Esophagus mucosa (tissue), 1 donor: ENCODE measurements at places on chromosomes 13 and 19. TPM values are rescaled to one million over a fixed set of nuclear protein-coding genes. Genes with fewer than 3 reads are reported as not detected.
A peak's percentile ranks its signal among the peaks of the same experiment; 100 is the strongest.

- no peak for ATAC-seq
These were observed 2.8 kb upstream of the DZIP1 start for GRCh38 chr13:95647321-95647720.

GRCh38 chr19:34555447-34555846, 73.9 kb downstream of the WTIP start:
- ATAC-seq = no peak

DNA sequence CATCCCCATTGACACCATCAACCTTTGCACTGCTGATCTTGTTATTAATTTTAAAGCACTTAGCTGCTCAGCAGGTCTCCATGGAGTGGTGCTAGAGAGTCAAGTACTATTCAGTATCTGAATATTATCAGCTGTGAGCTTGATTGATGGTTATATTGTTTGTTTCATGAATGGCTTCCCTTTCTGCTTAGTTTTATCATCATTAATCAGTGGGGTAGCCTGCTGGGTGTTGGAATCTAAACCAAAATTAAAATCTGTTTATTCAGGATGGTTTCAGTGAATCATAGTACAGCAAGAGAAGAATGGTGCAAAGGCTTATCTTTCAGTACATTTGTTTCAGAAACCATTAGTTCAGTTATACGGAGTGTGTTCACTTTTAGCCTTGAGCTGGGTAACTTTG, 42.5 kb upstream of the SCEL start:
- ATAC-seq = peak; percentile 89

DNA sequence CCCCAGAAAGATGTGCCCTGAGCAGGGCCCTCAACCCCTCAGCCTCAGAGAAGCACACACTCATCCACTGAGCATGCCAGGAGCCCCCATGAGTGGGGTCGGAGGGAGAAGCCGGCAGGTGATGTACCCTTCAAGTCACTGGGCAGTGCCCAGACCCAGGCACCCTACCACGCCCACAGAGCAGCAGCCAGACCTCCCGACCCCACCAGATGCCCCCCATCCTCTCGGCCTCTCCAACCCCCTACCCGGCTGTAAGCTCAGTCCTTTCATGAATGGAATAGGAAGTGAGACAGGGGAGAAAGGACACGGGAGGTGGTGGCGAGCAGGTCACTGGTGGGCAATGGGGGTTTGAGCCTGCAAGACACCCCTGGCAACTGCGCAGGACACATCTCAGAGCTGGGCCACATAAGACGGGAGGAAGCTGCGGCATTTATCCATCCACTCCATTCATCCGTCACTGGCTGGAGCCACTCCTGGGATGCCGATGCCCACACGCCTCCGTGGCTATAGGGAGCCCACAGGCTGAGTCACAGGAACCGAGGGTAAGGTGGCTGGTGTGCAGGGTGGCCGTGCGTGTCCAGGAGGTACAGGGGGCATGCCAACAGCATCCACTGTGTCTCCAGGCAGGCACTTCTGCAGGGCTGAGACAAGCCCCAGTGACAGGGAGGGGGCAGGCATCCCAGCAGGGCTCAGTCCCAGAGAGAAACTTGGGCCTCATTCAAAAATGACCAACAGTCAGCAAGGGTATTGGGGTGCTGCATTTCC, 23.8 kb upstream of the VSTM2B start:
- ATAC-seq = no peak

GRCh38 chr19:38660724-38661123, 13.3 kb downstream of the ACTN4 start:
- ATAC-seq = no peak

HNRNPL gene
- total RNA-seq = 236 TPM

DNA sequence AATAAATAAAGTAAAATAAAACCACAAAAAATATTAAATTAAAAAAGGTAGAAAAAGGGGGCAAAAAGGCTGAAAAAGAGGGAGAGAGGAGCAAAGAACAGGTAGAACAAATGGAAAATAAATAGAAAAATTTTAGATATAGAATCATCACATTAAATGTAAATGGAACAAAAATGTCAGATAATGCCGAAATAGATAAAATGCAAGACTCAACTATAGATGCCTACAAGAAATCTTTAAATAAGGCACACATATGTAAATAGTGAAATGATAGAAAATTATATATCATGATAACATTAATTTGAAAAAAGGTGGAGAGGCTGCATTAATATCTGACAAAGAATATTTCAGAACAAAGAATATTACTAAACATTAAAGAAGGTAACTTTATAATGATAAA, 477.1 kb upstream of the SPRY2 start:
- ATAC-seq = no peak

DNA sequence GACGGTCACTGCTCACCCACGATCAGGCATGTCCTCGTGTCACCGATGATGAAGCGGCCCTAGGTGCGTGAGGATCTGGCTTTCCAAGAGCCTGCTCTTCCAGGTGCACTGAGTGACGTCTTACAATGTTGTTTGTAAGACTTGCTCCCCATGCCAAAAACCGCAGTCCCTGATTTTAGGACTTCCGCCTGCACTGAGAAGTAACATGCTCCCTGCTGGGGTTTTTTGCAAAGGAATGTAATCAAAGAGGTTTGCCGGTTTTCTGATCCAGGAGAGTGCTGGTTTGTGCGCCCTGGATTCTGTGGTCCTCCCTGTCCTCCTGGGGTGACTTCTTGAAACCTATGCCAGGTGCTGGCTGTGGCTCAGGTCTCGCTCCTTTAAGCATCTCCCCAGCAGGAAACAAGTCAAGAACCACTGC, 38.8 kb downstream of the MYO9B start:
- ATAC-seq = peak; percentile 67

GRCh38 chr19:4930664-4931063, 21.4 kb downstream of the UHRF1 start:
- no peak for ATAC-seq

DNA sequence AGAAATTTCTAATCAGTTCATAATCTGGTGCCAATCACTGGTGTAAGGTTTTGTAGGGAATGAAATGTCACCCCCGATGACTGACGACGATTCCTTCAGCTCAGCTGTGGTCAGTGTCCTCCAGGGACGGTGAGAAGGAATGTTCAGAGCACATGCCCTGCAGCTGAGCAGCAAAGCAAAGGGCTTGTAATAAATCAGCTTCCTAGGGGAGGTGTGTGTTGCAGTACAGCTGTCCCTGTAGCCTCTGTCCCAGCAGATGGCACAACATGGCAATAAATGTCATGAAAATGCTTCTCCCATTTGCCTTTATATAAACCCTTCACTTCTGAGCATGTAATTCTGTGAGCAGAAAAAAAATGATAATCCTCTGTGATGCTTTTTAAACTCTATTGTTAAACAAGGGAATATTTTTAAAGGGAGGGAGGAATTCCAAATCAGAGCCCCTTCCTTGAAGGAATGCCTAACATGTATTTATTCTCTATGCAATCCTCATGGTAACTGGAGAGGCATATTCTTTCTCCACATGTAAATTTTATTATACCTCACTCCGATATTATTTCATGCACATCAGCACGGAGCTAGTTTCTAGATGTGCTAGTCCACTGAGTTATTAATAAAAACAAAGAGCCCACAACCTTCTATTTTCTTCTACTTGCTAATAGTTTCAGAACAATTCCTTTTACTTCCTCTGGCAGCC, 102.5 kb downstream of the FAM216B start:
- no peak for ATAC-seq

DNA sequence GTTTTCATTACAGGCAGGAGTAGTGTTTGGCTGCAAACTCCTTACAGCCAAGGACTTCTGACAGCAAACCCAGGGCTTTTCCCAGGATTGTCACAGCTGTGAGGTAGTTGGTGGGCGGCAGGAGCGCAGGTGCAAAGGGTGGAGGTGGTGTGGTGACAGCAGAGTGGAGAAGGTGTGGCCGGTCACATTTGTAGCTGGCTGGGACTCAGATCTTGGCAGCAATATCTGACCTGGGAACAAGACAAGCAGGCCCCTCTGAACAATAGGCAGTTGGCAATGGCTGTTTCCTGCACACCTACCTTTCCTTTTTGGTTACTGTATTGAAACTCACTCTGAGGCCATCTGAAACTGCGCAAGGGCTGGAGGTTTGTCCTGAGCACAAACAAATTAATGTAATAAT, 327.3 kb downstream of the COG6 start:
- ATAC-seq = peak; percentile 71

CCDC169 gene
- total RNA-seq = 0.40 TPM

EXOC3L2 gene
- total RNA-seq = 1.1 TPM

ZNF93 gene
- 2.6 TPM for total RNA-seq

DNA sequence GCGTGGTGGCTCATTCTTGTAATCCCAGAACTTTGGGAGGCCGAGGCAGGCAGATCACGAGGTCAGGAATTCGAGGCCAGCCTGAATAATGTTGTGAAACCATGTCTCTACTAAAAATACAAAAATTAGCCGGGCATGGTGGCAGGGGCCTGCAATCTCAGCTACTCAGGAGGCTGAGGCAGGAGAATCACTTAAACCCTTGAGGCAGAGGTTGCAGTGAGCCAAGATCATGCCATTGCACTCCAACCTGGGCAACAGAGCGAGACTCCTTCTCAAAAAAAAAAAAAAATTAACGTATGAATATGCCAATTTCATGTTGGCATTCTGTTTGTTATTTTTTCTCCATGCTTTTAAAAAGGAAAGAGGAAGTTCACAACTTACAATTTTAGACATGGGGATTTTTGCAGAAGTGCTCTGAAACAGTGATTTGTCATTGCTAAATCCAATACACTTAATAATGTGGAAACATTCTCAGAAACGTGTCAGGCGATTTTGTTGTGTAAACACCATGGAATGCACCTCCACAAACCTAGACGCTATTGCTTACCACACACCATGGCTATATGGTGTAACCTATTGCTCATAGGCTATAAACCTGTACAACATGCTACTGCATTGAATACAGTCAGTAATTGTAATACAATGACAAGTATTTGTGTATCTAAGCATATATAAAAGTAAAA, 115.9 kb upstream of the PCDH20 start:
- ATAC-seq = peak; percentile 33

DNA sequence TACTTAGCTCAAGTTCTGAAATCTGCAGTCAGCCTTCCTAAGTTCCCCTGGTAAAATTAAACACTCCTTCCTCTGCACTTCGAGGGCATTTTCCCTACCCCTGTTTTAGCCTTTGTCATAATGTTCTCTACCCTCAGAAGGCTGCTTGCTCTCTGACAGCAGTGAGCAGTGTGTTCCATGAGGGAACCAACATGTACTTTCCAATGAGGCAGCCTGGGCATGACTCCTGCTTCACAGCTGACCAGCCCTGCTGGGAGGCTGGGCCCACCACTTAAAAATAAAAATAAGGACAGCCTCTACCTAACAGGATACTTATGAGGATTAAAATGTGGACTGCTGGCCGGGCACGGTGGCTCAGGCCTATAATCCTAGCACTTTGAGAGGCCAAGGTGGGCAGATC, 26.4 kb downstream of the RUBCNL start:
- ATAC-seq = no peak

RB1 gene
- 36.1 TPM for total RNA-seq

SHANK1 gene
- total RNA-seq = 0.04 TPM

RASGRP4 gene
- total RNA-seq = 0.24 TPM

DNA sequence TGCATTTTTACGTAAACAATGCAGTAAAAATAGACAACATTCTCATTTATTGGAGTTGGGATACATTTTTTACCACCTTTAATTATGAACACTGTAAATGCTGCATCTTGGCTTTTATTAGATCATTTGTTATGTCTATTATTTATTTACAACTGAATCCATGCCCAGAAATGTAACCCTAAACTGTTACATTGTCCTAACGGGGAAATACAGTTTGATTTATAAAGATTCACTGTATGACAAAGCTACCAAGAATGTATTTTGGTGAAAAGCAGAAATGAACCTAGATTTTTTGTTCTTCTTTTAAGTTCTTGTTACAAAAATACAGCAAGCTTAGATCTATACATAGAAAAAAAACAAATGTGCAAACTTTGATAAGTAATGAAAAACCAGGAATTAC, 1.1 kb downstream of the METTL21C start:
- no peak for ATAC-seq

- no peak for ATAC-seq
These were observed 119.5 kb downstream of the ZAR1L start for GRCh38 chr13:32195713-32196112.

DNA sequence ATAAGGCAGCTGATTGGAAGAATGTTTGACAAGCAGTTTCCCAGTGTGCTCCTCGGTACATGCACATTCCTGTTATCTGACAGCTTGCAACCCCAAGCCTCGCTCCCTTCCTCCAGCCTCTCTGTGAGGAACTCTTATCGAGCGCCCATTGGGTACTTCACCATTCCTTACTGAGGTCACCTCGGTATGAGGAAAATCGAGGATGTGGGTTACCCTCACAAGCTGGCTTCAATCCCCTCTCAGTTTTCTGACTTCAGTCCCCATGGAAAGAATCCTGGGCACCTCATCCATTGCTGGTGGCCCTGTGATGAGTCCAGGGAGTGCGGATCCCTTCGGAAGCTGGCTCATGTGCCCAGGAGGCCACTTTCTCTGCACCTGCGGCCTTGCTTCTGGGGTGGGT, 17.3 kb downstream of the TEX29 start:
- no peak for ATAC-seq

DNA sequence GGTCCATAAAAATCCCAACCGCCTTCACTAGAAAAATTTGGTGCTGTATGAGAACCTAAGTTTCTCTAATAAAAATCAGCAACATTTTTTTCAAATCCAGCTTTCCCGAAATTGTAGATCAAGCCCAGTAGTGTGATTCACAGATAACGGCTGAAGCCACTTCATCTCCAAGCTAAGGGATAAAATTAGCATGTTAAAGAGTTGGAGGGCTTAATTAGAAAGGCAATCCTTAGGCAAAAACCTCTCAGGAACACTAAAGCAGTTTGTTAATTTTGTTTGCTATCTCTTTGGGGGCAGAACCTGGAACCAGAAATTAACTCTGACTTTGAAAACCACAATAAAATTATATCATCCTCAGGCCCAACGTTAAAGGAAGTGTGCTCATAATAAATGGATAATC, 820.2 kb downstream of the GPC5 start:
- ATAC-seq = no peak

DNA sequence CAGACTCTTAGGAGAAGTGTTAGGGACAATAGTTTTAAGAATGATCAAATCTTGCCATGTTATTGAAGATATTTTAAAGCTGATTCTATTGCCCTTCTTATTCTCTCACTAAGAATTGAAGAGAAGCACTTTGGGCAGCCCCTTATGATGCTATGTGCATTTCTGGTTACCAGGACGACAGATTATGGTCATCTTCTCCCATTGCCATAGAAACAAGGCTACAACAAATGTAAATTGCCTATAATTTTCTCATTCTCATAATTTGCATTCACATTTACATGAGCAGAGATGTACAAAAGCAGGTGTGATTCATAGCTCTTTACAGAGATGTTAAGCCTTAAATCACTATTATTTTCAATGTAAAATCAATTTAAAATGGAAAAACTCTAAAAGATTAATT, 137.3 kb upstream of the PCDH9 start:
- no peak for ATAC-seq

APC2 gene
- 0.48 TPM for total RNA-seq

DNA sequence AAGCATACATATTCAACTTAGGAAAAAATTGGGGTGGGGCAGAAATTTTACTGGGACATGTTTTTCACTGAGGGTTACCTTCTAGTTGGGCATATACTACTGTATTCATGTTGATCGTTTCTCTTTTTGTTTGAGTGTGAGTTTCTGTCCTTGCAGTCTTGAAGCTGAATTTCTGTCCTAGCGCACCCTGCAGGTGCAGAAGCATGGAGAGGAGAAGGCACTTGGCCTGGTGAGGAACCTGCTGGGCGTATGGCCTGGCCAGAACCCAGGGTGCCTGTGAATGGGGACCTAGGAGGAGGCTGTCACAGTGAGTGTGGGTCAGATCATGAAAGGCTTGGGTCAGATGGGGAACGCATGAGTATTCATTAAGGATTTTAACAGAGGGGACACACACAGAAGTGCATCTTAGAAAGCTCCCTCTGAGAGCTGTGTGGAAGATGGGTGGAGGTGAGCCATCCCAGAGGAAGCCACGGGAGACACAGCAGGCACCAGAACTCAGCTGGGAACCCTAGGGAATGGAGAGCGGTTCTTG, 36.8 kb downstream of the SERP2 start:
- peak; percentile 10 for ATAC-seq
